ENCODE measurements at places on chromosomes 1 and 21.

DNA sequence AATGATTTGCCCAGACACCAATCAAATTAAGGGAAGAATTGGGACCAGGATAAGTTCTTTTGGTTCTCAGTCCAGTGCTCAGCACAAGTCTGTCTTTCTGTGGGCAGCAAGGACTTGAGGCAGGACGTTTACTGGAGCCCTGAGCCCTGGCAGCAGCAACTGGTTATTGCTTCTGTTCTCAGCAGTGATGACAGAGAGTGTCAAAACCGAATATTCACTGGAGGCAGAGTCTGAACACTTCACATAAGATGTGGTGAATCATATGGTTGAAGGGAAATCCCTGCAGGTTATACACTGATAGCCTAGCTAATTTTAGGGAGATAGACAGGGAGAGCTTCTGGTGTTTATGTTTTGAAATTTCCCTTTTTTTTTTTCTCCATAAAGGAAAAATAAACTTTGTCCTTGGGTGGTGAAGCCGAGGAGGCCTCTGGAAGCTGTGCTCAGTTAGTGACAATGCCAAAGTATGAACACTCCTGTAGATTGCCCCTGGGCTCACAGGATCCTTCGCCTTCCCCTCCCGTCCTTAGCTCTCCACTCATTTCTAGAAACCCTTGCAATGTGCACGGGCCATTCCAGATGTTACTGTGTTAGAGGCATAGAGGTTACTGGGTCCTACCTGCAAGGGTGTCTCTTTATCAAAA, 26.3 kb upstream of the TSPAN2 start:
- H3K27ac ChIP-seq, result no peak overlapping the region
- no peaks in the 10 kb centered on the region for H3K36me3 ChIP-seq
- peaks cover 2% of the 10 kb centered on the region for H3K27me3 ChIP-seq
- no peak for DNase-seq
- no peak overlapping the region for H3K4me3 ChIP-seq

DNA sequence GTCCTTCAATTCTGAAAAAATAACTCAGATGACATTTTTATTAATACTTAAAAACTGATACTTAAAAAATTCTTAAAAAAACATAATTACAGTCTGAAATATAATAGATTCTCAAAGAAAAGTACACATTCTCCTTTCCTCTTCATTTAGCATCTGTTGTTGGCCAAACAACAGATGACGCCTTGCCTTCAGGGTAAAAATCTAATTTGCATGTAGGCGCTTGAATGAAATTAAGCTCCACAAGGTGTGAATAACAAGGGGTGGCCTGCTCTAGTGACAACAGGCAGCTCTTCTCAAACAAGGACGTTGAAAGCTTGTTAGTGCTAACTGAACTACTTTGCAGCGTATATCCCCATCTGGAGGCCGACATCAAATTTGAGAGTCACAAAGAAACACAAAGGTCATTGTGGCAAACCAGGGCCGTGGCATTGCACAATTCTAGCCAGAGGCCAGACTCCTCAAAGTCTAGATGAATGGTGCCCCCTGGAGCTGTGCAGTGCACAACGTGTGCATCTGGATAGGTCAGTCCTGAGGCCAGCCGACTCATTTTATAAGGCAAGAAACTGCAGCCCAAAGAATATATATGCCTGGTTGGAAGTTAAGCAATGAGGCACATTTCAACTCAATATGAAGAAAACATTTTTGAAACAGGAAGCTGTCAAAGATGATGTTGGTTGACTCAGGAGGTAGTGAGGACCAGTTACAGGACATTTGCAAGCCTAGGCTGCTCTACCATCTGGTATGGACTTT, 459.2 kb upstream of the RUNX1 start:
- no peak overlapping the region for H3K27ac ChIP-seq
- peaks cover 18% of the 10 kb centered on the region for H3K27me3 ChIP-seq
- peaks cover 2% of the 10 kb centered on the region for H3K4me1 ChIP-seq
- H3K4me3 ChIP-seq, result no peak overlapping the region
- no peaks in the 10 kb centered on the region for H3K36me3 ChIP-seq

DNA sequence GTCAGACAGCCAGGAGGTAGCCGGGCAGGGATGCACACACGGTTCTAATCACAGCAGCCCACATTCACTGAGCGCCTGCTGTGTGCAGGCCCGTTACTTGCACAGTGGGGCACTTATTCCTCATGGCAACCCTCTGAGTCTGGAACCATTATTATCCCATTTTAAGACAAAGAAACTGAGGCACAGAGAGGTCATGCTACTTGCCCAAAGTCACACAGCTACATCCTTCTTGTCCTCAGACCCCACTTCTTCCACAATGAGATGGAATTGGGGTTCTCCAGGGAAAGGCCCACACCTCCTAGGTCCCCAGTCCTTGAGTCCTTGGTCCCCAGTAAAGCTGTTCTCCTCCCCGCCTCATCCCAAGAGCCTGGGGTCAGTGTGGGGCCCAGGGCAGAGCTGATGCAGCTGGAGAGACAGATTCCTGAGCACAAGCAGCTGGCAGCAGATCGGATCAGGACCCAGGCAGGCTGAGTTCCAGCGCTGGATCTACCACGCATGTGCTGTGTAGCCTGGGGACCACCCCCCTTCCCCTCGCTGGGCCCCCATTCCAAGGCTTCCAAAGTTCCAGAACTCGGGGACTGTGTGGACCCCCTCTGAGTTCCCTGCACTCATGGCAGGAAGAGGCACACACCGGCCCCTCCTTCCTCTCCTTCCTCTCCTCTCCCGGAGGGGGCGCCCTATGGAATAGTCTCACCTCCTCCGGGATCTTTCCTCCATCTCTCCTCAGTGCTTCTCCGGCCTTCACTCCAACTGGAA, 393.4 kb downstream of the MATN1 start:
- H3K27ac ChIP-seq, result no peak overlapping the region
- peaks cover 4% of the 10 kb centered on the region for H3K27me3 ChIP-seq
- no peaks in the 10 kb centered on the region for H3K36me3 ChIP-seq
- no peak for DNase-seq
- no peak overlapping the region for H3K4me3 ChIP-seq

DNA sequence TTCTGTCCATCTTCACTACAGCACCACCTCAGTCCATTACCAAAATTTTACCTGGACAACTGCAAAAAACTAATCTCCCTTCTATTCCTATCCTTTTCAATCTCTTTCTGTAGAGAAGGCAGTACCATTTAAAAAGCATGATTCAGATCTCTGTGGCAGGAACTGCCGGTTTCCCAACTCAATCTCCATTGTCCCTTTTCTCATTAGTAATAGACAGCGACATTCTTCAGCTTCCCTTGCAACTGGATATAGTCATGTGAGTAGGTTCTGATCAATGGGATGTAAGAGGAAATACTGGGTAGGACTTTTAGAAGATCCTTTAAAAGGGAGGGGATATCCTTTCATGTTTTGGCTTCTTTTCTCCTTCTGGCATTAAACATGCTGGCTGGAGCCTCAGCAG, 74.9 kb downstream of the ADCY10 start:
- DNase-seq, result no peak
- no peaks in the 10 kb centered on the region for H3K36me3 ChIP-seq
- H3K4me1 ChIP-seq, result no peaks in the 10 kb centered on the region
- H3K27ac ChIP-seq, result no peak overlapping the region

Data from immature natural killer cell (primary cell).